Heart left ventricle (tissue), 16 donors: ENCODE measurements at places on chromosomes 7 and 10.

DNA sequence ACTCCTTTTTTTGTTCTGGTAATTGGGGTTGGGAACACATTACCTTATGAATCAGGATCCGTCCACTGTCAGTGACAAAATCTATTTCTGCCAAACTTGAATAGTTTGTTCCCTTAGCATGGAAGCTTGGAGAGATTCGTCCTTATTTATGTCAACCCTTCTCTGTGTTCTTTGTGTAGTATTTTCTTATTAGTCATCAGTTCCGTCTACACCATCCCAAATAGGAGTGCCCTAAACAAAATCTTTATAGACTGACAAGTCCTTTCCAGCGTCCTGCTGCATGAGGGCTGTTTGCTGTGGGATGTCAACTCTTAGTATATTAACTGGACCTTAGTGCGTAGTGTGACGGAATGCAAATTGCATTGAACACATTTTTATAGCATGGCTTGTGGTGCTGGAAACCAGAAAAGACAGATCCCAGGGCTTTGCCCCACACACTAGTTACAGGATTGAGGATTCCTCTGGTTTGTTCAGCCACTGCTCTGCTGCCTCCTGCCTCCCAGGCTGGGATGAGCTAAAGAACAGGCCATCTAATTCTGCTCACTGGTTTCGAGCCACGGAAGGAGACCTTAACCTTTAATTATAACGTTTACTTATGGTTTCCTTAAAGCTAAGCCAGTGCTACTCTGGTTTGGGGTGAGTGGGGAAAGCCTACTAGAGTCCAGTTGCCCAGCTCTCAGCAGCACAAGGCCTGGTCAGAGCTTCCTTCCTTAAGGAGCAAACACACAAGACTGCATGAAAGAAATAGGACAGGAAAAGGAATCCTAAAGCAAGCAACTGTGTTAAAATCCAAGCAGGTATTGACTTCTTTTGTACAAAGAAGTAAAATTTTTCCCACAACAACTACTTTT is 194.4 kb downstream of the CCSER2 start:
- H3K27ac ChIP-seq: no peak overlapping the region
- no peaks in the 10 kb centered on the region for H3K4me1 ChIP-seq
- DNase-seq: no peak
- H3K27me3 ChIP-seq: no peaks in the 10 kb centered on the region

GRCh38 chr7:114979388-114979787 is 57.5 kb downstream of the MDFIC start:
- no peaks in the 10 kb centered on the region for H3K36me3 ChIP-seq
- no peaks in the 10 kb centered on the region for H3K27me3 ChIP-seq
- H3K27ac ChIP-seq: peak overlapping the region; percentile 52
- peak; percentile 72 for DNase-seq

DNA sequence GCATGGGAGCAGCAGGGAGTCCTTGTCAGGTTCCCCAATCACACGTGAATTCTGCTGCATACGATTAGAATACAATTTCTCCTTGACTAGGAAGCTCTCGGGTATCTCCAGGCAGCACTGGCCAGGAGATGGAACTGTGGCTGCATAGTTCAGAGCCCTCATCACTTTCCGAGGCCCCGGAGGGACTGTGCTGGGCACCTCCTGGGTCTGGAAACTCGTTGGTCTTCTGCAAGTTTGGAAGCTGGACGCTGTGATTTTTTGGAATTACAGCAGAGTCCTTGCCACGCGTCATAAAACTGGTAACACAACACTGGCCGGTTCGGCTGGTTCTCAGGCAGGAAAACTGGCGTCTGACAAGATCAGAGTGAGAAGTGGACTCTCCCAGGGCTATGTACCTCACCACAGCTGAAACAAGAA is 216.1 kb downstream of the CCDC3 start:
- H3K27me3 ChIP-seq: no peaks in the 10 kb centered on the region
- no peaks in the 10 kb centered on the region for H3K36me3 ChIP-seq
- DNase-seq: no peak
- no peak overlapping the region for H3K27ac ChIP-seq
- H3K4me3 ChIP-seq: no peak overlapping the region

GRCh38 chr10:27685681-27686080 is 59.9 kb downstream of the MKX start:
- no peak for DNase-seq
- no peaks in the 10 kb centered on the region for H3K27me3 ChIP-seq
- H3K27ac ChIP-seq: no peak overlapping the region
- no peaks in the 10 kb centered on the region for H3K4me1 ChIP-seq
- no peaks in the 10 kb centered on the region for H3K36me3 ChIP-seq
- no peak overlapping the region for H3K4me3 ChIP-seq
